ENCODE measurements at places on chromosomes 3 and 15. TPM values are rescaled to one million over a fixed set of nuclear protein-coding genes. Genes with fewer than 3 reads are reported as not detected.

The MEIS2 gene
- total RNA-seq: not detected

The ERICH6 gene
- 0.62 TPM for total RNA-seq

GRCh38 chr3:197352382-197352781, 54.0 kb upstream of the DLG1 start:
- H3K4me1 ChIP-seq: no peaks in the 10 kb centered on the region
- no peak for DNase-seq
- no peaks in the 10 kb centered on the region for H3K36me3 ChIP-seq
- no peak overlapping the region for H3K27ac ChIP-seq
- no peak overlapping the region for H3K4me3 ChIP-seq

- H3K27me3 ChIP-seq: no peaks in the 10 kb centered on the region
- H3K36me3 ChIP-seq: no peaks in the 10 kb centered on the region
- no peaks in the 10 kb centered on the region for H3K4me1 ChIP-seq
- DNase-seq: peak; percentile 29
- H3K27ac ChIP-seq: no peak overlapping the region
Measured at GRCh38 chr15:91055548-91056331, 33.3 kb upstream of the VPS33B start.

- H3K4me3 ChIP-seq: no peak overlapping the region
- no peaks in the 10 kb centered on the region for H3K36me3 ChIP-seq
- no peak overlapping the region for H3K27ac ChIP-seq
- H3K27me3 ChIP-seq: no peaks in the 10 kb centered on the region
- no peak for DNase-seq
Measured at GRCh38 chr3:3821777-3822176, 22.5 kb downstream of the LRRN1 start.
